ENCODE measurements at places on chromosomes 16 and 17. TPM values are rescaled to one million over a fixed set of nuclear protein-coding genes. Genes with fewer than 3 reads are reported as not detected.
A peak's percentile ranks its signal among the peaks of the same experiment; 100 is the strongest.

DNA sequence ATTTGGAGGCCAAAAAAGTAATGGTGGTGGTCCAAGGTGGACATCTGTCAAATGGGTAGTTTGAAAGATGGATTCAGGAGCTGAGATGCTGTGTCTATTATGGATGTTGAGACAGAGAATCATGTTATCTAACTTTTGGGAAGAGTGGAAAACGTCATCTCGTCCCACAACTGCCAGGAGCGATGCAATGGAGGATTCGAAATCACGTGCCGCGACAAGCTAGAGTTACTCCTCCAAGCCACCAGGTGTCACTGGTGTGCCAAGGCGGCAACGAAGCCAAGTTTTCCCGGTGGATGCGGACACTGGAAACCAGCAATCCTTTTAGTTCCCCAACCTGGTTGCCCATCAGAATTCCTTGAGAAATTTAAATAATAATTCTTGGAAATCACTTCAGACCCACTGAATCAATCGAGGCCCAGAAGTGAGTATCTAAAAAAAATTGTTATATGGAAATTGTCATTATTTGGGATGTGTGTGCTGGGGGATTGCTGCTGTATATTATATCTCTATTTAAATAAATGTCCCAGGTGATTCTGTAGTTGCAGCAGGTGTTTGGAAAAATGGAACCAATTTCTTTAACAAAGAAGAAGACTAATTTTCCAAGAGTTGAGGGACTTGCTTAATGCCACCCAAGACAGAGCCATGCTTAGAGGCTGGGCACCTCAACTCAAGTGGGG is 206.1 kb downstream of the HAPSTR1 start:
- DNase-seq: peak; percentile 16

DNA sequence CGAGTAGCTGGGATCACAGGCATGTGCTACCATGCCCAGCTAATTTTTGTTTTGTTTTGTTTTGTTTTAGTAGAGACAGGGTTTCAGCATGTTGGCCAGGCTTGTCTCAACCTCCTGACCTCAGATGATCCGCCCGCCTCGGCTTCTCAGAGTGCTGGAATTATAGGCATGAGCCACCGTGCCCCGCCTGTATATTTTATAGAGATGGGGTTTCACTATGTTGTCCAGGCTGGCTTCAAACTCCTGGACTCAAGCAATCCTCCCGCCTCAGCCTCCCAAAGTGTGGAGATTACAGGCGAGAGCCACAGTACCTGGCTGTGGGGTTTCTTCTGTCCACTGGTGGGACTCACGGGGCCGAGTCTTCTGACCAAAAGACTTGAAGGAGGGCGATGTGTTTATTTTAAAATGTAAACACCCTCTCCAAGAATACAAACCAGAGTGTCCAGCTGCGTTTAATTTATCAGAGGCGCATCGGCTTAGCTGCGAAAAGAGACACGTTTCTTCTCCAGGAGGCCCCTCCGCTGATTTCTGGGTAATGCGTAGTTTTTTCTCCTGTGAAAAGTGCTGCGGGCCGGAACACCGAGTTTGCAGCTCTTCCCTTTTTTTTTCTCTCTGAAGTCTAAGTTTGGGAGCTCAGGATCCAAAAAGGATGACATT is 86.9 kb upstream of the CIBAR2 start:
- no peak for DNase-seq

The STRADA gene
- 15.3 TPM for total RNA-seq

DNA sequence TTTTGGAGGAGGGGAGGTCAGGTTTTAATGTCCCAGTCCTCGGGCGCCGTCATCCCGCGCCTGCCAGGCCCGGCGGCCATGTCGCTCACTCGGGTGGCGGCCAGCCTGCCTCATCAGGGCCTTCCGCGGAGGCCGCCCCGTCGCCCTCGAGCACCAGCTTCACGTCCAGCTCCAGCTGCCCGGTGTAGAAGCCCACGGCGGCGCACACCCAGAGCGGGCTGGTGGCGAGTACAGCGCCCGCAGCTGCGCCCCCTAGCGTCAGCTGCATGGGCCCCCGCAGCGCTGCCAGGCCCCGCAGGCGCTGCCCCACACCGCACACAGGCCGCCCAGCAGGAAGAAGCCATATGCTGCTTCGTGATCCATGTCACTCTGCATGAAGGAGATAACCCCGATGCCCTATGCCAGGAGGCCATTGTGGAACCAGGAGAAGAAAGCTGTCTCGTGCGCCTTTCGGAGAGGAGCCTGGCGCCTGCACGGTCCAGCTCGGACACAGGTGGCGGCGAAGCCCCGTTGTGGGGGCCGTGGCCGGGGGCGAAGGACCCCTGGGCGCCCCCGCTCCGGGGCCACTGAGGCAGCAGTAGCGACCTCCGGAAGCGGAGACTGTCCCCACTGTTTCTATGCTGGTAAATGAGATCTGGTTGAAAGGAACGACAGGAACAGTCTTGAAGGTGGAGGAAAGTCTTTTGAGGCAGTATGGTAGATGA is 9.6 kb downstream of the AP2B1 start:
- no peak for DNase-seq

- no peak for DNase-seq
Observed at GRCh38 chr16:57041182-57042156, 50.9 kb upstream of the CPNE2 start.

DNA sequence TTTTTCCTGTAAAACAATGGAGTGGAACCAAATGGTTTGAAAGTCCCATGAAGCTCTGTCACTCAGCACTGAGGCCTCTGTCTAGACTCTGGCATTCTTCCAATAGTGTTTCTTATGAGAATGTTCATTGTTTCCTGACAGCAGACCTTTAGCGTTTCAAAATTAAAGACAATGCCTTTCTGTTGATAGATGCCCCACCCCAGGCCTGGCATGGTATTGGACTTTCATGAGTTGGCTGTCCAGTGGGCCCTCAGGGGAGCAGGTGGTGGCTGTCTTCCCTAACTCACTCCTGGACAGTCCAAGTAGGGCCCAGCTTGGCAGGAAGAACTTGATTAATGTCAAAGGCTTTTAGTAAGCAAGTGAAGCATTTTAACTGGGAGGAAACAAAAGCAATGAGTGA is 186.5 kb upstream of the CCL2 start:
- DNase-seq: no peak

- DNase-seq: no peak
Observed at GRCh38 chr16:13554005-13554404, 365.9 kb upstream of the ERCC4 start.

- peak; percentile 56 for DNase-seq
Observed at GRCh38 chr16:89407925-89408300, 82.4 kb downstream of the ANKRD11 start.
